ENCODE measurements at places on chromosomes 16 and 17.
A peak's percentile ranks its signal among the peaks of the same experiment; 100 is the strongest.

DNA sequence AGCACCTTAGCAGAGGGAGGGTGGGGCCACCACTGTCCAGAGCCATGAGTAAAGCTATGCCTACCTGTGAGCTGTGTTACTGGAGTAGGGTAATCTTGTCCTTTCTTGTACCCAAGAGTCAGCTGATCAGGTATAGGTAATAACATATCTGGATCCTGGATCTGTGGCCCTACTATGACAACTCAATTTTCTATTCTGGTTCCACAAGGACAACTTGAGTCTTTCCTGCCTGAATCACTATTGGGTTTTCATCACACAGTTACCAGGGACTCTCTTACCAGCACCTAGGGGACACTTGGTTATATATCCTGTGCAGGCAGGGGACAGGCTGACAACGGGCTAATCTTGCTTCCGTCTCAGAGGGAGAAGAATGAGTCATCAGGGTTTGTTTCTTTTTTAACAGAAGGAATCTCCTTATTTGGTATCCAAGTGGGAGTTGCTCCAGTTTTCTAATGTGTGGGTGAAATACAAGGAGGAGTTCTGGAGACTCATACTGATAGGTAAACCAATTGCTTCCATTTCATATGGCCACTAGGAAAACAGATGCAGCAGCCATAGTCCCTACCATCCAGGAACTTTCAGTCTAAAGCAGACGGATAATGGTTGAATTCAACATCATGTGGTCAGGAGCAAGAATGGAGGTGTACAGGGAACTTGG, 6.8 kb downstream of the ZNF267 start:
- no peak overlapping the region for H3K4me3 ChIP-seq
- peaks cover 11% of the 10 kb centered on the region for H3K4me1 ChIP-seq
- peaks cover 5% of the 10 kb centered on the region for H3K36me3 ChIP-seq
- DNase-seq: peak; percentile 88
- peak overlapping the region; percentile 11 for H3K27ac ChIP-seq
- H3K27me3 ChIP-seq: no peaks in the 10 kb centered on the region

DNA sequence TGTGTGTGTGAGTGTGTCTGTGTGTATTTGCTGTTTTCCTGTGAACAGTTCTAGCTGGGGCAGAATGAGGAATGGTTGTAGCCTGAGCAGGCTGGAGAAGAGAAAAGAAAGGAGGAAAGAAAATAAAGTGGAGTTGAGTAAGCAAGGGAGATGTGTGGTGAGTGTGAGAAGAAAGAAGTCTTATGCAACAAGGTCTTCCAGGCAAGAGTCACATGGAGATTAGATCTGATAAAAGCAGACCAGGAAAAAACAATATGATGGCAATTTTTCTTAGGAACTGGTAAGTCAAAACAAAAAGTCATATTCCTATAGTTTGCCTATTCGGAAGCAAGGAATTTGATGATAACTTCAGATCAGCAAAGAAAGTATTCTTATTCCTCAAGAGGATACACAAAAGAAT, 125.0 kb downstream of the HS3ST3A1 start:
- peak; percentile 43 for DNase-seq
- H3K27ac ChIP-seq: no peak overlapping the region

- H3K27ac ChIP-seq: no peak within 1 kb of the TSS
- peaks cover 2% of the 10 kb centered on the region for H3K27me3 ChIP-seq
- no peak for DNase-seq
- no peaks in the 10 kb centered on the region for H3K4me1 ChIP-seq
These were observed at the start of gene SPN for GRCh38 chr16:29663016-29663806. SPN (plus strand) TSS chr16:29663247; CDS start chr16:29663729, 482 bp downstream.

DNA sequence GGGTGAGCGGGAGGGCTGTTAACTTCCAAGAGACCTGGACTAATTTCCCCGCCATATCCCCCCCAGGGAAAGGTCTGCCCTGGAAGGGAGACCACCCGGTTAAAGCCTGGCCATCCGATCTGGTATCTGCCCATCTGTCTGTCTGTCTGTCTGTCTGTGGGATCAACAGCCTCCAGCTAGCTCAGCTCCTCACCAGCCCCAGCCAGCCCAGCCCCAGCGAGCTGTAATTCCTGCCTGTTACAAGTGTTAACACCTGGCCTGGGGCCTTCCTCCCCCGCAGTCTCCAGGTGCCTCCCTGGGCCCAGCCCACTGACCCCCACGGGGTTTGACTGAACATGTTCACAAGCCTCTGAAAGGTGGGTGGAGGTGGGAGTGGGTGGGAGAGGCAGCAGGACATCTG, 4.0 kb downstream of the WNT3 start:
- no peak overlapping the region for H3K27ac ChIP-seq
- no peak for DNase-seq
- H3K4me3 ChIP-seq: no peak overlapping the region

DNA sequence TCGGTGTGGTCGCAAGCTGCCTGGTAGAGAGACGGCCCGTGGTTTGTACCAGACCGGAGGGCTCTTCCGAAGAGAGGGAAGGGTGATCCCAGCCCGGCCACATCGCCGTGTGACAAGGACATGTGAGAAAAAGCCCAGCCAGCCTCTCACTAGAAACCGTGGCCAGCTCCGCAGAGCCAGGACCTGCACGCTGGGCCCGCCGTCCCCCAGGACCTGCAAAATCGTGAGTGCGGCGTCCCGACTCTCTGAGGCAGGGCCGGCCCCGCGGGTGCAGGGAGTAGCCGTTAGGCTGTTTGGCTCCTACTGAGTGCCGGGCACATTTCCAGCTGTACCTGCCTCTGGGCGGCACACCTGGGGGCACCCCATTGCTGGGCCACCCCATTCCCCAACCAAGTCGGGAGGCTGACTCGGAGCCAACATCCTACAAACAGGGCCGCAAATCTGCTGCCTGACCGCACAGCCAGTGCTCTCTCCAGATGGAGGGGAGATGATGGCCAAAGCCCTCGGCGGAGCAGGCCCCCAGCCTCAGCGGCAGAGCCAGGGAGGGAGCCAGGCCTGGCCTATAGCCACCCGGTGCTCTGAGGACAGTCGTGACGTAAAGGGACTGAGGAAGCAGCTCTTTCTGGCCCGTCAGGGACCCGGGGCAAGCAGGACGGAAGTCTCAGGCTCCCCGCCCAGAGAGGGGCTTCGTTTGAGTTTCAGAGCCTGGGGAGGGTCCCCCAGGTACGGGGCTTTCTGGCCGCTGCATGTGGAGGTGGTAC, 33.6 kb upstream of the PABPN1L start:
- H3K27me3 ChIP-seq: peaks cover 7% of the 10 kb centered on the region
- H3K27ac ChIP-seq: no peak overlapping the region
- no peaks in the 10 kb centered on the region for H3K4me1 ChIP-seq
- no peaks in the 10 kb centered on the region for H3K36me3 ChIP-seq
- no peak for DNase-seq

DNA sequence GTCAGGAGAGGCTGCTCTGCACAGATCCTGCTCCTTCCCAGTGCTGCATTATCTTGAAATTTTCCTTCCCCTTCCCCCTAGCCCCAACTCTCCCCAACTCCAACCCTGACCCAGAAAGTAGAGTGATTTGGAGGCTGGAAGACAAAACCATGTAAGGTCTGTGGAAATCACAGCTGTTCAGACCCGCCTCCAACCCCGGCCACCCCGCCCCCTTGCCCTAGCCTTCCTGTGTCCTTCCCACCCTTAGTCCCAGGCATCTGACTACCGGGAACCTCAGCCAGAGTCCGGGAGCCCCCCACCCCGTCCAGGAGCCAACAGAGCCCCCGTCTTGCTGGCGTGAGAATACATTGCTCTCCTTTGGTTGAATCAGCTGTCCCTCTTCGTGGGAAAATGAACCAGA, at the start of gene AOC3:
Gene AOC3, plus strand, starts transcription at position 246 of the 400 bp plus-strand sequence. Its CDS starts 145 bp downstream, at position 391.
- H3K4me1 ChIP-seq: peaks cover 2% of the 10 kb centered on the region
- H3K27ac ChIP-seq: no peak within 1 kb of the TSS
- no peak within 1 kb of the TSS for H3K4me3 ChIP-seq

Measured in fibroblast of lung (primary cell).